HuH-7 (cell line): ENCODE measurements at places on chromosomes 2 and 18.

GRCh38 chr2:63819765-63820717 is 21.7 kb upstream of the UGP2 start:
- no peak for DNase-seq

DNA sequence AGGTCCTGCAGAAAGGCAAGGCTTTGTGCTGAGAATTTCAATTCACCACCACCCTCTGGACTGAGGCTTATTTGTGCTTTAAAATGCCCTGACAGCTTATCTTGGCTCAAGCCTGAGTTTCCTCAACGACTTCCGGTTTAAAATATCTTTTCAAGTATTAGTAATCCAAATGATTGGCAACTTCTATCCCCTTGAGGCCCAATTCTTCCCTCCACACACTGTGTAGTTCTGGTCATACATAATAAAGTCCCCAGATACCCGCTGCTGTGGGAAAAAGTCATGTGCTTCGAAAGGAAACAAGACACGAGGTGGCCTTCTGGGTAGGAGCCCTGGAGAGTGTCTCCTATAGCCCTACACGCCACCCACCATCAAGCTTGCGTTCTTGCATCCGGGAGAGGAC is 393.4 kb downstream of the ALK start:
- no peak for DNase-seq

DNA sequence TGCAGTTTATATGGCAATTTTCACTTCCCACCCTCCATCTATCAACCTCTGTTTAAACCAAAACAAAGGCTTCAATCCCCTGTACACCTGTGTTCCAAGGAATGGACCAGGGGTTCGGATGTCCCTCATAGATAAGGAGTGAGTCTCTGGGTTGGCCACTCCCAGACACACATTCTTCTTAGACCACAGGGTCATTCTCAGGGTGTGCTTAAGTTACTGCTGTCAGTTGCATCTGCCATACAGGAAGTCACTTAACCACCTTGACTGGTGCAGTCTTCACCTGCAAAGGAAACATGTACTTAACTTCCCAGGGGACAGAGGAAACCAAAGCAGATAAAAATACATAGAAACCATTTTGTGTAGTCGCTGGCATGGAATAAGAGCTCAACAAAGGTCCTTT is 151.0 kb upstream of the NDUFV2 start:
- no peak for DNase-seq

DNA sequence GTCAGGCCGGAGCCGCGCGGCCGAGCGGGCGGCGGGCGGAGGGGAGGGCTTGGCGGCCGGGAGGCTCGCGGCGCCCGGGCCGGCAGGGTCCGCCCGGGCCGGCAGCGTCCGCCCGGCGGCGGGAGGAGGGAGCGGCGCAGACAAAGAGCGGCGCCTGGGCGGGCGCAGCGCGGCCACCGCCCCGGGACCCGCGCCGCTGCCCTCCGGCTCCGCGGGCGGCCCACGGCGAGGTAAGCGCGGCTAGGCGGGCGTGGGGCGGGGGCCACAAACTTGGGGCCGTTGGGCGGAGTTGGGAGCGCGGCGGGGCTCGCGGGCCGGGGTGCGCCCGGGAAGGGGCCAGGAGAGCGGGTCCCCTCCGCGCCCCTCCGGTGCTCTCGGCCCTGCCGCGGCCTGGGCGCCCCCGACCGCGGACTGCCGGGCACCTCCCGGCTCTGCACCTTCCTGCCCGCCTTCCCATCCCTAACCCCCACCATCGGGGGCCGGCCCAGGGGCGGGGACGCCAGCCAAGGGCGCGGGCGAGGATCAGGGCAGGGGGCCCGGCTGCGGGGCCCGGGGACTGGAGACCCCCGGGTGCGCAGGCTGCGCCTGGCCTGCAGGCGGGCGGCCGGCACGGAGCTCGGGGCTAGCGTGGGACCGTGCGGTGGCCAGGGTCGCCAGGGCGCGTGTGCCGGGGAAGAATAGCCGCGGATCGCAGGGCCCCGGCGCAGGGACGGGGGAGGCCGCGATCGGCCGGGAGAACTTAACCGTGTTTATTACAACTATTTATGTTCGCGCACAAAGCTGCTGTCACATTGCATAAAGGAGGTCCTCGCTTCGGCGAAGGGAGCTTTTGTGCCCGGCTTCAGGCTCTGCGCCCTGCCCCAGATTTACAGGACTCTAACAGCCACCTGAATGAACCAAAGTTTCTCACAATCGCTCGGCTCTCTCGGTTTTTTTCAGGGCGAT is at the start of gene NCK2:
Gene NCK2, plus strand, starts transcription at position 4 of the 945 bp plus-strand sequence. CDS start 110,152 bp downstream, outside the sequence.
- DNase-seq = peak; percentile 34

DNA sequence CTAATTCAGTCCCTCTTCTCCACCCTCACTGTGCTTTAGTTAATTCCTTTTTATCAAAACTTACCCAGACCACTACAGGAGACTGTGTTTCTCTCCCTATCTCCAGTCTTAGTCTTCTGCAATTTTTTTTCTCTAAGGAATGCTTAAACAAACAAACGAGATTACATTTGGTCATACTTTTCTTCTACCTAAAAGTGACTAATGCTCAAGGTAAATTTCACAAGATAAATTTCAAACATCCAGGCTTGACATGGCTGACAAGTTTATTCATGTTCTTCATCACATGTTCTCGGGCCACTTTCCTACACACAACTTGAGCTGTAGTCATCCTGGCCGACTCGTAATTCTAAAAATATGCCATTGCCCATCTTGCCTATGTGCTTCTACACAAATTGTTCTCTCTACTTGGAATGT is 23.2 kb upstream of the ACSL3 start:
- no peak for DNase-seq

- no peak for DNase-seq
These were observed 39.6 kb downstream of the MGAT4A start for GRCh38 chr2:98691303-98691702.

- no peak for DNase-seq
These were observed 465.5 kb upstream of the ID2 start for GRCh38 chr2:8216397-8216796.

- no peak for DNase-seq
These were observed 487.2 kb upstream of the REG3G start for GRCh38 chr2:78538322-78538721.

- DNase-seq = no peak
These were observed 19.3 kb upstream of the CAVIN2 start for GRCh38 chr2:191866195-191866594.

- DNase-seq = peak; percentile 64
These were observed at the start of gene ANKRD29 for GRCh38 chr18:23662309-23663263. ANKRD29 (minus strand) TSS chr18:23662911; CDS start chr18:23662730, 181 bp downstream.

GRCh38 chr2:217252181-217252580 is 392.3 kb upstream of the TNP1 start:
- no peak for DNase-seq

GRCh38 chr2:208713066-208713745 is 306.6 kb downstream of the PTH2R start:
- no peak for DNase-seq

GRCh38 chr2:104857262-104858005 is 3.5 kb downstream of the POU3F3 start:
- DNase-seq = no peak

DNA sequence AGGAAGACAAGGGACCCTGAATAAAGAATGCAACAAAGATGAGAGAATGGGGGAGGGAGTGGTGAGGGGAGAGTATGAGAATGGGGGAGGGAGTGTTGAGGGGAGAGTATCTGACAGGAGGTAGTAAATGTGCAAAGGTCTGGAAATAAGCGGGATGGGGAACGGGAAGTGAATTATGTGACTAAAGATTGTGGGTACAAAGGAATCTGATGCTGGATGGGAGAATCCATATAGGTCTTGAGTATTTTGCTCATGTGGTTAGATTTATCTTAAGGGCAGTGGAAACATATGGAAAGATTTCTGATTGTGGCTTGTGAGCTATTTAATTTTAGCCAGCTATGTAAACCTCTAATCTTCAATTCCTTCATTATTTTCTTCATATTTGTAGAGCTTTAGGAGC is 593.4 kb downstream of the DCC start:
- DNase-seq = no peak

GRCh38 chr18:3952031-3952430 is 502.1 kb downstream of the TGIF1 start:
- DNase-seq = no peak

GRCh38 chr2:68741805-68742306 is 7.2 kb downstream of the ARHGAP25 start:
- no peak for DNase-seq

DNA sequence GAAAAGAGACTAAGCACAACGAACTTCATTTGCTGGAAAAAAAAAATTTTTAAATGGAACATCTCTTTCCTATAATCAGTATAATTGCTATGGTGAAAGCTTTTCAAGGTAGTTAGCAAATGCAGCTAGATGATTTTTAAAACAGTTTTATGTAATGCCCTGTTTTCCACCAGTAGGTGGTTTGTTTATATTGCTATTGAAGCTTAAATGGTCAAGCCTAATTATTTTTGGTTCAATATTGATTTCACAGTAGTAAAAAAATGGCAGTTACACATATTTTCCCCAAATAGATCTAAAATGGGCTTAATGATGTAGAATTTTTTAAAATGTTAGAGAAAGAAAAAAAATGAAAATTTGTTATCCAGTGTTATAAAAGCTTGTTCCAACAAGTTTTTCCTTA is 70.2 kb downstream of the CDH19 start:
- no peak for DNase-seq

DNA sequence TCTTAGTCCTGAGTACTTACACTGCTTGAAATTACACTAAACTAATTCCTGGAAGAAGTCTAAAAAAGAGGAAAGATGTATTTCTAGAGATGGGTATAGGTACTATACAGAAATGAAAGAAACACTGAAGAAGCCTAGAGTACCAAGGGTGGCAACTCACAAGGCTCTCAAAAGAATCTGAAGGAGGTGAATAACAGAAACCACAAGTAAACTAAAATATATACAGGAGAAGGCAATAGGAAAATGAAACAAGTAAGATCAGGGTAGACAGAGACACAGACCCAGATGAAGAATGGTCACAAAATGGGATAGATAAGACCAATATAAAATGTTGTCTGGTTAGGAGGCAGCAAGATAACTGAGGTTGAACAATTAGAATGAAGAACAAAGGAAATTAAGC is 59.9 kb downstream of the USP37 start:
- DNase-seq = no peak

- no peak for DNase-seq
These were observed at the start of gene COL3A1 for GRCh38 chr2:188974164-188974563. COL3A1 (plus strand) TSS chr2:188974373; CDS start chr2:188974490, 117 bp downstream.

GRCh38 chr2:200300638-200301314 is 5.7 kb upstream of the SPATS2L start:
- no peak for DNase-seq

GRCh38 chr2:43491065-43491639 is 104.7 kb downstream of the THADA start:
- DNase-seq = no peak

DNA sequence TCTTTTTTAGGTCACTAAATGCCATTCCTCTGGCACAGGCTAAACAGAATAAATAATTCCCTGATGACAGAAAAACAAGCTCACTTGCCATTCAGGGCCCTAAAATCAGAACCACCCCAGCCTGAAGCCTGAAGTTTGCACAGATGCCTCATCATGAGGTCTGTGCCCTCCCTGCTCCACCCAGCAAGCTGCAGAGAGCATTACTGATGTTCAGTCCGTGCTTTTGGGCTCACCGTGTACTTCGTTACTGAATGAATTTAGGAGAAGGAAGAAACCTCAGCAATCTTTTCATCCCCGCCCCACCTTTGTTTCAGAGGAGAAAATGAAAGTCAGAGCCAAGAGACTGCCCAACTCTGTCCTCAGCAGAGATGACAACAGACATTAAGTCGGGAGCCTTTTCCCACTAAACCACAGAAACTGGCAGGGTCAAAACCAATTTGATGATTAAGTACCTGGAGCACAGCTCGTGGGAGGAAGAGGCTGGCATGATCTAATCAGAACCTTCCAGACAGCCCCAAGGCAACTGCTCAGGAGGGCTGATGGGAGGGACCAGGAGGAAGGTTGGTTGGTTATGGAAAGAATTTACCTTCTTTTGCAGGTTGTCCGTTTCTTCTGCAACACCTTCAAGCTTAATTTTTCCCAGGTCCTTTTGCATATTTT is 122.7 kb downstream of the LAMA1 start:
- DNase-seq = no peak

GRCh38 chr2:203361922-203362321 is 33.7 kb downstream of the ABI2 start:
- DNase-seq = no peak

GRCh38 chr18:67964462-67964861 is 447.9 kb upstream of the DSEL start:
- no peak for DNase-seq

- no peak for DNase-seq
These were observed 141.0 kb downstream of the CERS6 start for GRCh38 chr2:168596881-168597655.

DNA sequence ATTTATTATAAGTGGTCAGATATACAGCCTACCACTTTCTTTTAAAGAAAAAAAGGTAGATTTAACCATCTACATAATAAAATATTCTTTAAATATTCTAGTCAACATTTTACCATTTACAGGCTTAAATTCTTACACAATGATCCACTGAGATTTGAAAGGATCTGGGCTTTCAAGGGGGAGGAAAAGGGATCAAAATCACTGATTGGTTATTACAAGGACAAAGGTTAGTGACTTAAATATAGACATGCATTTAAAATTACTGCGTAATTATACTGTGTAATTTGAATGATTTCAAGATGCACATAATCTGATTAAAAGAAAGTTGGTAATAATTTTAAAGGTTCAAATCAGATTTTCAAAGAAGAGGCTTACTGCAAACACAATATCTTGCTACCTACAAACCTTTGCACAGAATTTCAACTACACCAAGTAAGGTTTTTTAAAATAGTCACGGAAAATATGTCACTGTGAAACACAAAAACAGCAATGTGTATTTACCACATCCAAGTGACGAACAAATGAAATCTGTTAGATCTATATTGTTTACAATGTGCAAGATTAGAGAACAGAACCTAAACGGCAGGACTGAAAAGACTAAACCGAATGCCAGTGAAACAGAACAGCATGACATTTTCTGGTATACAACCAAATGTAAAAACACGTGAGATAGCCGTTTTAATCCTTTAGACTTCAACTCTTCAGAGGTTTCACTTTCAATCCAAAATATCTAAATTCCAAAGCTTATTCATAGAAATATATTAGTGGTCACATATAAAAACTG is 40.8 kb downstream of the RTN4 start:
- no peak for DNase-seq

DNA sequence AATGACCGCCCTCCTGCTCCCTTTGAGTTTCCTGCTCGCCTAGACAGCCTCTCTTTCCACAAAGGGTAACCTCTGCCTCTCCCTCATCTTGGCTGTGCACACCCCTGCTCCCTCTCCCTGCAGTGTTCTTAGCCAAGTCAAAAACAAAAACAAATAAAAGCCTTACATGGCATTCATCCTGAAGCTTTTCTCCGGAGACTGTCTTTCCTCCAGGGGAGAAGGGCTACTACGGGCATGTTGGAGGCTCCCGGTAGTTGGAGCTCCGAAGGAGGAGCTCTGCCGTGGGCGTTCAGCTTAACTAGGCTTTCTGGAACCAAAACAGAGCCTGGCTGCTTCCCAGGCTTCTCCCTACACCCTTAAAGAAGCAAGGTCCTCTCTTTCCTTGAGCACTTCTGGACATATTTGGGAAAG is 104.2 kb downstream of the TPGS2 start:
- DNase-seq = no peak

- no peak for DNase-seq
These were observed 1012.8 kb downstream of the SOCS6 start for GRCh38 chr18:71301596-71301995.
